ENCODE measurements at places on chromosomes 4 and X.

DNA sequence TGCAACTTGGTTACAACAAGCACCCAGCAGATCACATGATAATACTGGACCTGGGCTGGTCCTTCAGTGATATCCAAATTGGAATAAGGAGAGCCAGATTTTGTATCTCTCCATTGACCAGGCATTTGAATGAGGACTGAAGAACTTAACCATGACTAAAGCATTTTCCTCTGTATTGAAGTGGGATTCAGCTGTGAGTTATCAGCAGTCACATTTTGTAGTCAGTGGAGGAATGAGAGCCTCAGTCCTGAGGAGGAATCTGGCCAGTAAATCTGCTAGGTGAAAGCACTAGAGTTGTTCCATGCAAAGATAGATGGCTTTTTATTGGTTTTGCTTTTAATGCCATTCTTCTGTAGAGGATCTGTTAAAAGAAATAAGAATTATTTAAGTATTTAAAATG, 1506.0 kb downstream of the PCDH7 start:
- no peak for DNase-seq

GRCh38 chr4:23972187-23972586, 82.3 kb upstream of the PPARGC1A start:
- no peak for DNase-seq

DNA sequence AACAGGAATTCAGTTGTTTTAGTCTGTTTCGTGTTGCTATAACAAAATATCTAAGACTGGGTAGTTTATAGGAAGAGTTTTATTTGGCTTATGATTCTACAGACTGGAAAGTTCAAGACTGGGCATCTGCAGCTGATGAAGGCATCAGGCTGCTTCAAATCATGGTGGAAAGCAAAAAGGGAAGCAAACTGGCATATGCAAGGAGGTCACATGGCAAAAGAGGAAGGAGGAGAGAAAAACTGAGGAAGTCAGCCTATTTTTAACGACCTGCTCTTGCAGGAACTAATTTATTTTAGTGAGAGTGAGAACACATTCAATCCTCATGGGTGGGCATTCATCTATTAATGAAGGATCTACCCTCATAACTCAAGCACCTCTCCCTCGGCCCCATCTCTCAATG, 363.1 kb upstream of the HS3ST1 start:
- DNase-seq = no peak

DNA sequence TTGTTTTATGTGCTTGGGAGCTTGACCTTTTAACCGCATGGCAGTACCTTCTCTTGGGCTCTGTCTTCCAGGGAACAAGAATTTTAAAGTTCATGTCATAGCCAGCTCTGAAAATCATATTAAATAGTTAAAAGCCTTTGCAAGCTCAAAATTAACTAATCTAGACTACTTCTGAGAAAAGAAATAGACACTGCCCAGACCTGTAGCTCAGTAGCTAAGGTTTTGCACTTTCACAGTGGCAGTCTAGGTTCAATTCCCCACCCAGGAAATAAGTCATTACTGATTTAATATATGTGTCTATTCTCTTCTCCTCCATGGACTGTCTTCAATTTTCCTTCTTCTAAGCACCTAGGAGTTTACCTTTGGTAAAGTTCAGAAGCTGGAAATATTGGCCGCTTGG, 27.4 kb downstream of the HSD17B11 start:
- no peak for DNase-seq

GRCh38 chr4:138975225-138975624, 40.4 kb upstream of the NOCT start:
- no peak for DNase-seq

- DNase-seq = no peak
These were observed 1353.4 kb downstream of the FSTL5 start for GRCh38 chr4:160810424-160810823.

DNA sequence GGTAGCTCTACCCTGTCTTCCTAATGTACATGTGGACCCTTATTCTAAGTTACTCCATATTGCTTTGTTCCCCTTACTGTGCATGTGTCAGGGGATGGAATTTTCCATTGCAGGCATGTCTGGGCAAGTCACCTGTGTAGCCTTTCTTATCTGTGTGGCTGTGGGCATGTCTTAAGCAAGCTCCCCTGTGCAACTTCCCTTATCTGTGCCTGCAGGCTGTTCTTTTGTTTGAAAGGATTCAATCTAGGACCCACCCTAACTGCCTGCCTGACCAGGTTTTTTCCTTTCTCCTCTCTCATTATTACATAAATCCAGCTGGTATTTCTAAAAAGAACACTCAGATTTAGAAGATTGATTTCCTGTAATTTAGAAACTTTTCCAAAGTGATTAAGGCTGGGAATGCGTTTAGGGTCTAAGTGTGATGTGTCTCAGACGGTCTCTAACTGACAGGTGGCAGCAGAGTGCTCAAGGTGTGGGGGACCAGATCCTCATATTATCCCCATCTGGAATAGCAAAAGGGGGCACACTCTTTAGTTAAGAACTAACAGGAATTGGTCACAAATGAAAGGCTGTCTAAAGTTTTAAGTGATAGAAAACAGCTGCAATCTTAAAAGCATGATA, 198.9 kb upstream of the PPP1R2C start:
- DNase-seq = no peak

DNA sequence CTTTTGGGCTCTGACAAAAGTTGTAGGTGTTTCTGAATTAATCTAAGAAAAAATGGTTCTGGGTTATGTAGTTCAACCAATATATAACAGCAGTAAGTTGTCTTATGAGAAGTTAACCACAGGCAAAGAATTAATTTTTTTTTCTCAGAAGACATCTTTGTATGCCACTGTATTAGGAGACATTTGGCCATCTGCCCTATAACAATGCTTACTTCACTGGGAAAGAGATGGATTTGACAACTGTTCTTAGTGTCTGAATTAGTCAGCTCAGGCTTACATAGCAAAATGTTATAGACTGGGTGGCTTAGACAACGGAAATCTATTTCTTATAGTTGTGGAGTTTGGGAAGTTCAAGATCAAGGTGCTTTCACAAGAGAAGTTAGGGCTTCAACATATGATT, 508.1 kb downstream of the STIM2 start:
- no peak for DNase-seq

DNA sequence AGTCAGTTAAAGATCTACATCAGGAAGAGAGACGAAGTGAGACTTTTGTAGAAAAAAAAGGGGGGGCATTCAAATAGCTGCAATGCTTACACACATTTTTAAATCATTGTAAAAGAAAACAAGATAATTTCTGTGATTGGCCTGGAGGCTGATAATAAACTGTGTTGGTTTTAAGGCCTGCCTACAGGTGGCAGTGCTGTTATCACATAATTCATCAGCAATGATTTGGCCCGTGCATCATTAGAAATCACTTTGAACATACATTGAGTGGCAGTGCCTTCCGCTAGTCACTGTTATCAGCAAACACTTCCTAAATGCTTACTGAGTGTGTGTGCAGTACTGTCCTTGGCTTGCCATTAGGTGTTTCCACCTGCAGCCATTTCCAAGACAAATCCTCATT, 831.9 kb downstream of the TRIML1 start:
- no peak for DNase-seq

GRCh38 chrX:24899391-24899790, 116.4 kb downstream of the ARX start:
- no peak for DNase-seq

- no peak for DNase-seq
These were observed 836.0 kb downstream of the TRIML1 start for GRCh38 chr4:188975271-188975670.

DNA sequence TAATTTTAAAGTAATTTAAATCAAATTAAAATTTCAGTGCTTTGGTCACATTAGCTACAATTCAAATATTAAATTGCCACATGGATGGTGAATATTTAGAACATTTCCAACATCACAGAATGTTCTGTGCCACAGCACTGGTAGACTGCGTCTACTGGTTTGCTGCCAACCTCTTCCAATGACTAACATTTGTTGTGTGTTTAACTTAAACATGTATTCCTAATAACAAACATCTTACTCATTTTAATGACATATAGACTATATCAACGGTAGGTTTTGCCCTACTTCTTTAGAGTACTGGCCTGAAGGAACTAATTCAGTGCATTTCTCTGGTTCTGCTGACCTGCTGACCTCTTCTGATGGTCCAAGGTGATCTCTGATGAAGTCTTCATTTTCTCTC, 157.6 kb downstream of the DCK start:
- DNase-seq = no peak

DNA sequence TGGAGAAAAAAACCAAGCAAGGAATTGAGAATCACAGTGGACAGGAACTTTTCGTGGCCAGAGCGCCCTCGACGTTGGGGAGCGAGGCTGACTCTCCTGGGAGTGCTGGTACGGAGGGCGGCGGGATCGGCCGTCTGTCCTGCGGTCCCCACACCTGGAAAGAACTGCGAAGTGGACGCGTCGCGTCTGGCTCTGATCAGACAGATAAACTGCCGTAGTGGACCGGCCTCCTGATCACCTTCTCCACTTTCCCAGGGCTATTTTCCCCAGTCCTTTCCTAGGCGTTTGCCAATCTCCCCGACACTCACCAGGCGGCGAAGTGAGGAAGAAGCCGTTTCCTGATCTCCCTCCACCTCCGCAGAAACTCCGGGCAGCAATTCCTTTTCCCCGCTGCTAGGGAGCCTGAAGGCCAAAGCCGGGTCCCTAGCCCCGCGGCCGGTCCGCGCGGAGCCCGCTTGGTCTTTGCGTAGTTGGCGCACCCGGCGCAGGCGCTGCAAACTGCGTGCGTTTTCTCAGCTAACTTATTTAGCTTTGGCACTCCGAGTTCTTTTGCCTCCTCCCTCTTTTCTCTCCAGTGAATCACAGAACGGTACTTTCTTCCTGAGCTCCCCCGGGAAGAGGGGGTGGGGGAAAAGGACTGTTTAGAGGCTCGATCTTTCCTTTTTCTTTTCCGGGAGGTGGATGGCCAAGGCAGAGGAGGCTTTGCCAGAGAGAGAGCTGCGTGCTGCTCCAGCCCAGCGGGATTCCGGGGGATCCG, at the start of gene ARSJ:
Gene ARSJ, minus strand, starts transcription at position 500 of the 757 bp plus-strand sequence. CDS start 813 bp downstream, outside the sequence.
- no peak for DNase-seq

- DNase-seq = no peak
These were observed 351.9 kb upstream of the FAT1 start for GRCh38 chr4:187075514-187075913.

GRCh38 chrX:56791456-56791855, 62.4 kb downstream of the NBDY start:
- DNase-seq = no peak

DNA sequence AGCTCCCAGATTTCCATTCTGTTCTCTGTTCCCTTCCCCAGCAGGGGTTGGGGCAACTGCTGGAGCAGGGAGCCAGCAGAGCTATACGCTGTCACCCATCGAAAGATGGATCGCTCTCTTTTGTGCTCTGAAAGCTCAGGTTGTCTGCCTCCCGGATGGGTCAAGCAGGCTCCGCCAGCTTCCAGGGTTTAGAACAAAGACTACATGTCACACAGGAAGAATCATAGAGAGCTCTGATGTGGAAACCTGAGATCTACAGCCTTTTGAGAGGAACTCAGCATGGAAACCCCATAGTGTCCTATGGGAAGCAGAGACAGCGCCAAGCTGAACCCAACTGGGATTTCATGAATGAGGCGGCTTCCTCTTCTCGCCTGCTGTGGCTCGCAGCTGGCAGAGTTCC, 205.4 kb downstream of the HS3ST1 start:
- DNase-seq = no peak

DNA sequence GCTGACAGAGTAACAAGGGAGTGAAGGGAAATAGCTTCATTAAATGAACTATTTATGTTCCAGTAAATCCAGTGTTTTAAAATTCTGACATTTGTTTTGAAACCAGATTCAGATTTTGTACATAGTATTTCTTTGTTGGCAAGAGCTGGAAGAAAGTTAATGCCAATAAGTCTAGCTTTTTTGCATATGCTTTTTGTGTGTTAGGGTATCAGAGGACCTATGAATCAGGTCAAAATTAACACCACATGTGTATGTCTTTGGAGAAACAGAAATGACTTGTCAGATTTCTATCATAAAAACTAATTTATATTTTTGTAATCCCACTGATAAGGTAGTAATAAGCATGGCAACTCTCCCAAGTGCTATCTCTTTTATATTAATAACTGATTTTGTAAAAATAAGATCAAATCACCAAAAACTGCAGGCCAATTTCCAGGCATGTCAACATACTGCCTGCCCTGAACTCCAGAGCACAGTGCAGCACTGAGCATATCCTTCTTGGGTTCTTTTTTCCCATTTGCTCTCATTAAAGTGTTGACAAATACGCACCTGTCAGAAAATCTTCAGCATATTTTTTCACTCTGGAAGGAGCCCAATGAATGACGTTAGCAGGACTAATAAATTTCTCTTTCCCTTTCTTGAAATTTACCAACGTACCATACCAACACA, 65.5 kb downstream of the SH3RF1 start:
- no peak for DNase-seq

- no peak for DNase-seq
These were observed 8.5 kb downstream of the COL25A1 start for GRCh38 chr4:109294006-109294405.

DNA sequence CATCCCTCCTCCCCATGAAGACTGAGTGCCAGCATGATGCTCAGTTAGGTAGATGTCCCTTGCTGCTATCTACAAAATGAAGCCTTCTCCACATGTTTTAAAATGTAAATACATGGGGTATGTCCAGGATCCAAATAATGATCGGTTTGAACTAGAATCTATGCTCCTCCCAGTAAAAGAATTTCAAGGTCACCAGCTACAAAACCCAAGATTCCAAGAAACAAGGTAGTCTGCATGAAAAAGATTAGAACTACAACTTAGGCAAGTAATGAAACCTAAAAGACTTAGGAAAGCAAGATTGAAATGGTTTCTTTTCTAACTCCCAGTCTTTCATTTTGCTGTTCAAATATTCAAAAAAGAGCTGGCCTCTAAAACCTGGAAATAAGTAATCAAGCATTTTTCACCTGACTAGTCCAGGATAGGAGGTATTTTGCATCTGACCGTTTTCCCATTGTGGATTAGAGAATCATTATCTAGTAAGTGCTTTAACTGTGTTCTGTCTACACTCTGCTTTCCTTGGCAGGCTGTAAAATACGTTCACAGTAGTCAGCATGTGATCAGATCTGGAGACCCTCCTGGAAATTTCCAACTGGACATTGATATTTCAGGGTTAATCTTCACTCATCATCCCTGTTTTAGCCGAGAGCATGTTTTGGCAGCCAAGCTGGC, 57.4 kb downstream of the CC2D2A start:
- no peak for DNase-seq

- no peak for DNase-seq
These were observed 170.1 kb downstream of the ATG4A start for GRCh38 chrX:108261549-108262203.

- no peak for DNase-seq
These were observed 145.9 kb downstream of the IRS4 start for GRCh38 chrX:108590496-108590895.

DNA sequence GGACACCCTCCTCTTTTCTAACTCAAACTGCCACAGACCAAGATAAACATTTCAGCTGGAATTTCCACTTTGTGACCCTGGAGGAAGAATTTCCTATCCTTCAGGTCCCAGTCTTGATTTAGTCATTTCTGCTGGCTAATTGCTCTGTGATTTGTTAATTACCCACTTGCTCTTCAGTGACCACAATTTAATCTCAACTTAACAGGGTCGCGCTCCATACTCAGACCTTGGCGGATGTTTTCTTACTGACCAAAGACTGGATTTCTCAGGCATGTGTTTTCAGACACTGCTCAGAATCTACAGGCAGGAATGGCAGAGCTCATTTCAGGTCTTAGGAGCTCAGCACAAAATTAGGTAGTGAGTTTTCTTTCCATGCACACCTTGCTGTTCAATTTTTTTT, 188.9 kb downstream of the ASMT start:
- no peak for DNase-seq

All from frontal cortex (tissue), 4 donors.